ENCODE measurements at places on chromosomes 1 and 21.
A peak's percentile ranks its signal among the peaks of the same experiment; 100 is the strongest.

DNA sequence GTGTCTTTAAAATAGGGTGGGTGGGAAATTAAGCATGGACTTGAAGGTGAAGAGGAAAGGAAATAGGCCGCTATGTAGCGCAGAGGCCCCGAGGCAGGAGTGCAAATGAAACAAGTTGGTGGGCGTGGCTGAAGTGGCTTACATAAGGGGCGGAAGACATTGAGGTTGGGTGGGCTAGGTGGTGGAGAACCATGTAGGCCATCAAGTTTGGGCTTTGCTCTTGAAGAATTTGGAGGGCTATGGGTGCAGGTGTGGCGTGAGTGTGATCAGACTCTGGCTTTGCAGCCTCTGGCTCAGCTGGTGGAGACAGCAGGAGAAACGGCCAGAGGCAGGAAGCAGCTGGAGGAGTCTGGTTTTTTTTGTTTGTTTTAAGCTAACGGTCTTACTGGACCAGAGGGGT lies 6.7 kb downstream of the SLFNL1 start:
- no peak for DNase-seq

- DNase-seq: no peak
These were observed 105.5 kb downstream of the HHAT start for GRCh38 chr1:210434223-210434622.

DNA sequence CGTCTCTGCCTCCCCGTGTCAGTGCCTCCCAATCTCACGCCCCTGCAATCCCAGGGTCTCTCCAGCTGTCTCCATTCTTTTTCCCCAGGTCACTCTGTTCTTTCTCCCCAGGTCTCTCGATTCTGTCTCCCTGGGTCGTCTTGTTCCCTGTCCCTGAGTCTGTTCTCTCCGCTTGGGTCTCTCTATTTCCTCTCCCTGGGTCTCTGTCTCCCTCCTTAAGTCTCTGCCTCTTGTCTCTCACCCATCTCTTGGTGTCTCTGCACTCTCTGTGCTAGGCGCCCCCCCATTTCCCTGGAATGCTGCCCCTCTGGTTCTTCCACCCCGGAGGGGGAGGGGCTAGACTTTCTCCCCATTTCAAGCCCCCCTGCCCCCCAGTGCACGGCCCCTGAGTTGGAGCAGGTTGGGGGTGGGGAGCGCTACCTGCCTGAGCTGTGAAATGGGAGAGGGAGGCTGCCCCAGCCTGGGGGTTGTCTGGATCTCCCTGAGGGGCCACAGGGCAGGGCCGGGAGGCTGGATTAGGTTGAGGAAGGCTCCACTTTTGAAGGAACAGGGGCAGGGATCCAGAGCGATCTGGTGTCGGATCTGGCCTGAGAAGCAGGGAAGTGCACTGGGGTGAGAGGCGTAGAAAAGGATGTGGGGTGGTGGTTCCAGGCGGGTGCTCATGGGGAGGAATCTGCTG lies 1.4 kb downstream of the PTPRF start:
- no peak for DNase-seq

DNA sequence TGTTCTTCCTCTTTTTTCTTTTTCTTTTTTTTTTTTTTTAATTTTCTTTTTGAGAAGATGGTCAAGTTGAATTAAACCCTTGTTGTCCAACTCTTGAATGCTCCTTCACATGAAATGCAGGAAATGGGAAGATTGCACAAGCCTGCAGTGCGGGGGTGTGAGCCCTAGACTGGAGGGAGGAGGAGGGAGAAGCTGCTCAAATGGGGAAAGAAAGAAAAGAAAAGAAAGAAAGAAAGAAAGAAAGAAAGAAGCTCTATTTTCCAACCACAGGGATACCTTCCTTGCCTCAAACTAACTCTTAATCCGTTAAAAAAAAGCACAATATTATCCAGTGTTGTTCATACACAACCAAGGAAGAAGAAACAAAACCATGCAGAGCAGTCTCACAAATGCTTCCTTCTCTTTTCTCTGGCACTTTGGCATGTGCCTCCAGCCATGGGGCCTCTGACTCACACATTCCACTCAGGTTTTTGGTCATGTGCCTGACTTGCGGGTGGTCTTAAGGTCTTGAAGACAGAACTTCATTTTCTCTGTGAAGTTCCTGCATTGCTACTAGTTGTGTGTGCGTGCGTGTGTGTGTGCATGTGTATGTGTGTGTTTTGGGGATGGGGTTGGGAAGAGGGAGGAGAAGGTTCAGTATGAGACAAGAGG lies 276.1 kb downstream of the RPS6KC1 start:
- peak; percentile 52 for DNase-seq

DNA sequence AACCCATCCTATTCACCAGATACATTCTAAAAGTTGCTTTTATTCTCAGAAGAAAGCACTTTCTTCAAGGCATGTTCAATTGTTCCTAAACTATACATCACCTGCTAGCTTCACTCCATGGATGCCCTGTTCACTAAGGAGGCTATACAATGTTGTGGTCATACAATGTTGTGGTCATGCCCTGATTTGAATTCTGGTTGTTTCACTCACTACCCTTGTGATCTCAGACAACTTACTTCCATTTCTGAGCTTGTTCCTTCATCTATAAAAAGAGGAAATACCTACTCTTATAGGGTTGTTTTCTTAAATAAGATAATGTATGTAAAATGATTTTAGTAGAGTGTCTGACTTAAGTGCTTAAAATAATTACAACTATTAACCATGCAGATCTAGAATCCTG lies 19.7 kb downstream of the EDEM3 start:
- DNase-seq: no peak

- DNase-seq: no peak
These were observed 88.4 kb downstream of the ADCY10 start for GRCh38 chr1:167825419-167826079.

- peak; percentile 77 for DNase-seq
These were observed 12.0 kb downstream of the TMEM9 start for GRCh38 chr1:201142011-201142848.

- no peak for DNase-seq
These were observed 95.6 kb upstream of the C1orf87 start for GRCh38 chr1:60169206-60169605.

DNA sequence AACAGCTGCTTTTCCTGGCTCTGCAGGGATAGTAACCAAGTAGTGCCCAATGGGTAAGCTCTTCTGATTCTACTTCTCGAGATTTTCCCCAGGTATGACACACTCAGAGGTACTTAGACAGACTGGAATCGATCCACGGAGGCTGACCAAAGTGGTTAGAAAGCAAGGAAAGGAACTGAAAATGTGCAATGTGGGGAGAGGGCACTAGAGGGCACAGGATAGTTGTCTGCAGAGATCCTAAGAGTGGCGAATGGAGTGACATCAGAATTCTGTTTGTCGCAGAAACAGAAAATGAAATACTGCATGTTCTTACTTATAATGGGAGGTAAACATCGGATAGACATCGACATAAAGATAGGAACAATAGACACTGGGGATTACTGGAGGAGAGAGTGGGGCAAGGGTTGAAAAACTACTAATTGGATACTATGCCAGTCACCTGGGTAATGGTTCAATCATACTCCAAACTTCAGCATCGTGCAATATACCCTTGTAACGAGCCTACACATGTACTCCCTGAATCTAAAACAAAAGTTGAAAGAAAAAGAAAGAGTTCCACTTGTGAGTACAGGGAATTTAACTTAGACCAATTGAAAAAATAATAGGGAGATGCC lies 23.3 kb downstream of the CYP2J2 start:
- no peak for DNase-seq

GRCh38 chr1:226678701-226679100 lies 60.4 kb downstream of the ITPKB start:
- DNase-seq: no peak

DNA sequence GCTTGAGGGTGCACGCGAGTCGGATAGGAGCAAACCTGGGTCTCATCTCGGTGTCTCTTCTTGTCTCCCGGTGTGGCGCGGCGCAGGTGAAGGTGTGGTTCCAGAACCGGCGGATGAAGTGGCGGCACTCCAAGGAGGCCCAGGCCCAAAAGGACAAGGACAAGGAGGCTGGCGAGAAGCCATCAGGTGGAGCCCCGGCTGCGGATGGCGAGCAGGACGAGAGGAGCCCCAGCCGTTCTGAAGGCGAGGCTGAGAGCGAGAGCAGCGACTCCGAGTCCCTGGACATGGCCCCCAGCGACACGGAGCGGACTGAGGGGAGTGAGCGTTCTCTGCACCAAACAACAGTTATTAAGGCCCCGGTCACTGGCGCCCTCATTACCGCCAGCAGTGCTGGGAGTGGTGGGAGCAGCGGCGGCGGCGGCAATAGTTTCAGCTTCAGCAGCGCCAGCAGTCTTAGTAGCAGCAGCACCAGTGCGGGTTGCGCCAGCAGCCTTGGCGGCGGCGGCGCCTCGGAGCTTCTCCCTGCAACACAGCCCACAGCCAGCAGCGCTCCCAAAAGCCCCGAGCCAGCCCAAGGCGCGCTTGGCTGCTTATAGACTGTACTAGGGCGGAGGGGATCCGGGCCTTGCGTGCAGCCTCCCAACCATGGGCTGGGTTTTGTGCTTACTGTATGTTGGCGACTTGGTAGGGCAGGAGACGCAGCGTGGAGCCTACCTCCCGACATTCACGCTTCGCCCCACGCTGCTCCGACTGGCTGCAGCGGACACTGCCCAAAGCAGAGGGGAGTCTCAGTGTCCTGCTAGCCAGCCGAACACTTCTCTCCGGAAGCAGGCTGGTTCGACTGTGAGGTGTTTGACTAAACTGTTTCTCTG lies 5.1 kb downstream of the HLX start:
- DNase-seq: peak; percentile 58

DNA sequence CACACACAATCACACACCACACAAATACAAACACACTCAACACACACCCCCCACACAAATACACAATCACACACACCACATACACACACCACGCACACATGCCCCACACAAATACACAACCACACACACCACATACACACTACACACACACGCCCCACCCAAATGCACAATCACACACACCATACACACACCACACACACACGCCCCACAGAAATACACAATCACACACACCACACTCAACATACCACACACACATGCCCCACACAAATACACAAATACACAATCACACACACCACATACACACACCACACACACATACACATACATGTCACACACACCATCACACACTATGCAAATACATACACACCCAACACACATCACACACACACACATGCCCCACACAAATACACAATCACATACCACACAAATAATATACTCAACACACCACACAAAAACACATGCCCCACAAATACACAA lies 50.2 kb downstream of the PRDM15 start:
- DNase-seq: no peak

- DNase-seq: no peak
These were observed 430.1 kb downstream of the KCNT2 start for GRCh38 chr1:196178083-196178635.

DNA sequence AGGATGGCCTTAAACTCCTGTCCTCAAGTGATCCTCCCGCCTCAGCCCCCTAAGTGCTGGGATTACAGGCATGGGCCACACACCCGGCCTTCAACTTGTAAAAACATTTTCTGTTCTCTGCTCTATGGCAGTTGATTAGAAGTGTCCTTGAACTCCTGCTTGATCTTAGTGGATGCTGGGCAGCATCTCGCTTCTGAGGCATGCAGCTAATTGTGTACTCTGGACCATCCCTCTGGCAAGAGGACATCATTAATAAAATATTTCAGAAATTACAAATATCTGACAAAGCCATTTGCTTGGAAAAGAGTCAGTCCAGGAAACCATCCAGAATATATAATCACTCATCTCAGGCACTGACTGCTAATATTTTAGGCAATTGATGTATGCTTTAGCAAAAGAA lies 8.1 kb downstream of the NGF start:
- no peak for DNase-seq

- no peak for DNase-seq
These were observed 396.3 kb upstream of the NEGR1 start for GRCh38 chr1:72678683-72679082.

DNA sequence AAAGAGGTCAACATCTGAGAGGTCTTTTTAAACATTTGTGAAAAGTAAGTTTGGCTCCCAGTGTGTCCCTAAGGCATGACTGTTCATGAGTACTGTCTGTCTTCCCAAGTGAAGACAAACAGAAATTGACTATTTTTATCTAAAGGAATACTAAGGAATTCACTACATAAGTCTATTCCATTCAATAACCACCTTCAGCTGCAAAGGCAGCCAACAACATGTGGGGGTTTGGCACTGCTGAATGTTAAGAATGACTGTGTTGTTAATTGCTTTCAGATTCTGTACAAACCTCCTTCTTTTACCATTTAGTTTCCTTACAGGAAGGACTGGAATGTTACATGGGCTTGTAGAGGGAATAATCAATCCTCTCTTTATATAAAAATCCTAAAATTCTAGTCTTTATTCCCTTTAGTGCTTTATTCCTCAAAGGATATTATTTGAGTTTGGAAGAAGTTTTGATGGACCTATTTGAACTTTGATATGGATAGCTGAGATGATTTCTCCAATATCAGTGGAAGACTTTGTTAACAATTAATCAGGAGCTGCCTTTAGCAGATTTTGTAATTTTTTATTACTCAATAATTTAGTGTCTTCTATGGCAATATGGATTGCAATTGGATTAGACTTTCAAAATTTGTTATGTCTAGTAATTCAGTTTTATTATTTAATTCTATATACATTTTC lies 201.7 kb upstream of the CHRM3 start:
- DNase-seq: no peak

GRCh38 chr1:60584371-60584770 lies 498.0 kb upstream of the NFIA start:
- no peak for DNase-seq

- DNase-seq: no peak
These were observed 31.3 kb upstream of the CLCA4 start for GRCh38 chr1:86515597-86515996.

All from left ventricle myocardium superior (tissue), 1 donor.